T-helper 2 cell treated with Interferon-gamma antibody and Interleukin-4, amounts not matched to agents 5 μg/mL and 100 μg/mL, for 36 hours (primary cell): ENCODE measurements at places on chromosomes 7 and 10.
A peak's percentile ranks its signal among the peaks of the same experiment; 100 is the strongest.

- no peaks in the 10 kb centered on the region for H3K4me1 ChIP-seq
- H3K4me3 ChIP-seq, result no peak overlapping the region
- no peak overlapping the region for H3K27ac ChIP-seq
- no peak for DNase-seq
- H3K27me3 ChIP-seq, result no peaks in the 10 kb centered on the region
Observed at GRCh38 chr7:132123773-132124172, 452.5 kb downstream of the PLXNA4 start.

- DNase-seq, result no peak
- no peaks in the 10 kb centered on the region for H3K27me3 ChIP-seq
- H3K4me1 ChIP-seq, result peaks cover 45% of the 10 kb centered on the region
- H3K27ac ChIP-seq, result no peak overlapping the region
- peak overlapping the region; percentile 26 for H3K4me3 ChIP-seq
Observed at GRCh38 chr10:3949711-3950110, 164.7 kb upstream of the KLF6 start.

DNA sequence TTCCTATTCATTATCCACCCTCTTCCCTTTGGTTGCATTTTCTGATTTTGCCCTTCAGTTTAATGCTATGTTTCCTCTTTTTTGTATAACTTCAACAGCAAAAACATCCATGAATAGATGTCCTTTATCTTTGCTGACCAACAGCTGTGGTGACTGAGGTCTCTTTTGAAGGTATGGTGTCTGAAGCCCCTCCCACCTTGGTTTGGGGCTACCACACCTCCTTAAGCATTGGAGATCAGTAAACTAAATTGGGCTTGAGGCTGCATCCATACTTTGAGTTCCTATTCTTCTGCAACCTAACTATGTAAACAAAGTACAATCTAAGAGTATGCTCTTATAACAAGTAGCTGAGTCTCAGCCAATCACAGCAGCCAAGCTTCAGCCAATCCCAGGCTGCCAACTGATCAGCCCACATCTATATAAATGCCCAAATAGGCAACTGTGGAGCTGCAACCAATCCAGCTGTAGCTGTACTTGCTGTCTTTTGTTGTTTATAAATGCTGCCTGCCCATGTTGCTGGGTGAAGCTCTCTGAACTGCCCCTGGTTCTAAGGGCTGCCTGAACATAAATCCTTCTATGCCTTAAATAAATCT is 69.4 kb upstream of the PDLIM1 start:
- DNase-seq, result no peak
- H3K4me3 ChIP-seq, result no peak overlapping the region
- H3K36me3 ChIP-seq, result no peaks in the 10 kb centered on the region
- no peak overlapping the region for H3K27ac ChIP-seq
- H3K4me1 ChIP-seq, result peaks cover 3% of the 10 kb centered on the region

DNA sequence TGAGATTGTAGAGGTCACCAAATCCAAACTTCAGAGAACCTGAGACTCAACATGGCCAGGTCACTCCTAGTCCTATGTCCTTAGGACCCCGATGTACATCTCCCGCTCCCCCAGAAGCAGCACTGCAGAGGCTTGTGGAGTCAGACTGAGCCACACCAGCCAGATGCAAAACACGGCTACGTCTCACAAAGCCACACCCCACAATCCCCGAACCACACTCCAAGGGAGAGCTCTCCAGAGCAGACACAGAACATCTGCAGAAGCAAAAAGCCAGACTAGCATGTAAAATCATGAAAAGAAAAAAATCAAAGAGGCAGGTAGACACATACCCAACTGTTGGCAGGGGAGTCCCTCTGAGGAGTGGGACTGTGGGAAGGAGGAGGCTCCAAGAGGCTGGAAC is 104.9 kb downstream of the CTBP2 start:
- H3K4me3 ChIP-seq, result no peak overlapping the region
- DNase-seq, result no peak
- no peaks in the 10 kb centered on the region for H3K4me1 ChIP-seq
- no peak overlapping the region for H3K27ac ChIP-seq
- H3K27me3 ChIP-seq, result peaks cover 2% of the 10 kb centered on the region
- no peaks in the 10 kb centered on the region for H3K36me3 ChIP-seq

GRCh38 chr10:80350251-80350650 is 6.3 kb downstream of the DYDC1 start:
- no peaks in the 10 kb centered on the region for H3K36me3 ChIP-seq
- DNase-seq, result no peak
- H3K27me3 ChIP-seq, result peaks cover 19% of the 10 kb centered on the region
- no peak overlapping the region for H3K27ac ChIP-seq

DNA sequence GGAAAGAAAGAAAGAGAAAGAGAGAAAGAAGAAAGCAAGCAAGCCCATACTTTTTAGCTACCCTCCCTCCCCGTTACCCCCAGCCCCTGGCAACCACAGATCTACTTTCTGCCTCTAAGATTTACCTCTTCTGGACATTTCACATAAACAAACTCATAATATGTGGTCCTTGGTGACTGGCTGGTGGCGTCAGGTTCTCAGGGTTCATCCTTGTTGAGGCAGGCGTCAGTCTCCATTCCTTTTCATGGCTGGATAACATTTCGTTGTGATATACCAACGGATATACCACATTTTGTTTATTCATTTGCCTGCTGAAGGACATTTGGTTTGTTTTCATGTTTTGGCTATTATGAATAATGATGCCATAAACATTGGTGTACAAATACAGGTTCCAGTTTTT is 30.5 kb downstream of the CDH23 start:
- H3K36me3 ChIP-seq, result no peaks in the 10 kb centered on the region
- H3K27ac ChIP-seq, result no peak overlapping the region
- DNase-seq, result no peak
- no peak overlapping the region for H3K4me3 ChIP-seq
- no peaks in the 10 kb centered on the region for H3K4me1 ChIP-seq

GRCh38 chr10:128055061-128055868 is 71.0 kb downstream of the MKI67 start:
- no peak overlapping the region for H3K27ac ChIP-seq
- no peak overlapping the region for H3K4me3 ChIP-seq

GRCh38 chr10:13268841-13269240 is 31.0 kb downstream of the PHYH start:
- no peak for DNase-seq
- no peaks in the 10 kb centered on the region for H3K36me3 ChIP-seq
- peaks cover 4% of the 10 kb centered on the region for H3K4me1 ChIP-seq
- no peak overlapping the region for H3K4me3 ChIP-seq

GRCh38 chr7:104993217-104993862 is 20.7 kb upstream of the KMT2E start:
- peaks cover 40% of the 10 kb centered on the region for H3K4me1 ChIP-seq
- DNase-seq, result no peak

DNA sequence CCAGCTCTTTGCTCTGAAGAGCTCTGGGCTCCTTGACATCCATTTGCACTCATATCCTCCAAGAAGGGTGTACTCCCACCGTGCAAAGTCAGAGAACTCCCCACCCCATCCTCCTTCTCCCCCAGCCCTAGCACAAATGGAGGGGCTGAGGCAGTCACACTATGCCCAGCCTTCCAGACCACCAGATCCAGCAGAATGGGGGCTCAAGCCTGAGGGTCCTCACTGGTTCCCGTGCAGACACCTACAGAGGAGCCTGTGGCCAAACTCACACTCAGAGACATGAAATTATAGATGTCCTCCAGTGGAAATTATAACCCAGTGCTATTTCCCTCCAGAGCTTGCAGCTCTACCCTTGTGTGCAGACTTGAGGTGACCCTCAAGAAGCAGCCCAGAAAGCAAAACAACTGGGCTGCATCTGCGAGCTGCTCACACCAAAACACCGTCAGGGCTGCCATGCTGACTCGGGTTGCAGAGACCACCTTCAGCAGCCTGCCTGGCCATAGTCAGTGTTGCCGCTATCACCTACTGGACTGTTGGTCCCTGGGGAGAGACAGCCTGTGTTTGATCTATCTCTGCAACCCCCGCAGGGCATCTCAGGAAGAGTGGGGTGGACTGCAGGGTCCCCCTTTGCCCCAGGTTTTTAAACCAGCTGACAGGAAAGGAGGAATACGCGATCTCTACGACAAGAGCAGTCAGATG is 7.4 kb downstream of the ZNF488 start:
- no peak overlapping the region for H3K27ac ChIP-seq
- H3K4me1 ChIP-seq, result peaks cover 31% of the 10 kb centered on the region
- peaks cover 55% of the 10 kb centered on the region for H3K27me3 ChIP-seq
- no peak overlapping the region for H3K4me3 ChIP-seq

GRCh38 chr10:86104156-86104555 is 262.4 kb downstream of the GRID1 start:
- no peak overlapping the region for H3K4me3 ChIP-seq
- no peaks in the 10 kb centered on the region for H3K4me1 ChIP-seq
- no peak overlapping the region for H3K27ac ChIP-seq
- no peaks in the 10 kb centered on the region for H3K27me3 ChIP-seq
- no peak for DNase-seq

DNA sequence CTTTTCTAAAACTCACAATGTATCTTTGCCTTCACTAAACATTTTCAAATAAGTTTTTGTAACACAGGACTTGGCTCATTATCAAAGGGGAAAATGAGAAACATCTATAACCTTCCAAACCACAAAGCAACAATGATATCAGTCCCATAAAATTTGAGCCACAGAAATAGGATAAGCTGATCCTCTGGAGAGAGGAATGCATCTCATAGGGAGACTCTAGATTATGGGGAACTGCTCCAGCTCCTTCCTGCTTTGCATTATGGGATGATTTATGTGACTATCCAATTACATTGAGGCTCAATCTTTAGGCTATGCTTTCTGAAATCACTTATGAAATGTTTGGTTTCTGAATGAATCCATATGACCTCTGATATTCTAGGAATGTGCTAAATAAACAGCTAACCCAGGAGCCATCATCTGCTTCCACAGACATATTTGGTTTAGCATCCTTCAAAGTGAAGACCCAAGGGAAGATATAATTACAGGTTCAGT is 70.4 kb downstream of the CUBN start:
- no peaks in the 10 kb centered on the region for H3K36me3 ChIP-seq
- H3K4me1 ChIP-seq, result peaks cover 9% of the 10 kb centered on the region
- peaks cover 27% of the 10 kb centered on the region for H3K27me3 ChIP-seq

- H3K27ac ChIP-seq, result peak overlapping the region; percentile 91
- peak overlapping the region; percentile 89 for H3K4me3 ChIP-seq
- DNase-seq, result peak; percentile 52
- peaks cover 7% of the 10 kb centered on the region for H3K36me3 ChIP-seq
Observed at GRCh38 chr10:24722676-24723385, 856 bp downstream of the ARHGAP21 start.

DNA sequence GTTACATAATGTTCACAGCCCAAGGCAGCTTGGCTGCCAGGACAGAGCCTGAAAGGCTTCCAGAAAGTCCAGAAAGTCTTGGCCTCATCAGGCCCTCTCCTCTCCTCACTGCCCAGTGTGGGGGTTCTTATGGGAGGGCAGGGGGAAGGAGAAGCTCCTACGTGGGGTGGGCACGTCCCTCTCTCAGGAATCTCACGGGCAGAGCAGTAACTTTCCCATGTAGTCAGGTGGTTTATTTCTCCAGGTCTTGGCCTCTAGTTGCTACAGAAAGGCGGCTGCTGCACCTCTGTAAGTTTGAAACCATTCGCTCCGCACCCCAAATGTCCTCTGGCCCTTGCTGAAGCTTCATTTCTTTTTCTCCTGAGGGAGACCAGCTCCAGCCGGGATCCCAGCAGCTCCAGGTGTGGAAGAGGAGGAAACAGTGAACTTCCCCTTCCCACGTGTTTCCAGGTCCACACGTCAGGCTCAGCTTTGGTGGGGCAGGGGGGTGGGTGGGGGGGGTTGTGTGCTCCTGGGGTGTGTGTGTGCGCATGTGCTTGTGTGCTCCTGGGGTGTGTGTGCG is 320.3 kb downstream of the WDR37 start:
- no peak overlapping the region for H3K4me3 ChIP-seq
- no peaks in the 10 kb centered on the region for H3K4me1 ChIP-seq
- H3K27me3 ChIP-seq, result peaks cover 13% of the 10 kb centered on the region
- no peak for DNase-seq

- no peak overlapping the region for H3K4me3 ChIP-seq
- no peaks in the 10 kb centered on the region for H3K36me3 ChIP-seq
- no peak overlapping the region for H3K27ac ChIP-seq
- no peak for DNase-seq
Observed at GRCh38 chr7:49775065-49775948, 1.9 kb downstream of the VWC2 start.

DNA sequence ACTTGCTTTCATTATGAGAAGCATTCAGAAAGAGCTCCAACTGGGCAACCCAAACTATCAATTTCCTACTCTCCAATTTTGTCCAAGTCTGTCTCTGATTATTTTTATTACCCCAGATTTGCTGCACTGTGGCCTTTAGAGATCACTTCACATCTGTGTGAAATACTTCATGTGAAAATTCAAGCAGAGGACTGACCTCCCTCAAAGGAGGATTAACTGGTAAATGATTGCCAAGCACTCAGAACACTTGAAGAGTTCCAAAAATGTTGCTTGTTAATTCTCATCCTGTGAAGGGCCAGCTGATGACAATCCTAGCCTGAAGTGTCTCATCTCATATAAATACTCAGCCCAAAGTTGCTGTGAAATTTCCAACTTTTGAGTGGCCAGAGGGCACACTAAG is 182.8 kb upstream of the DGKB start:
- no peaks in the 10 kb centered on the region for H3K4me1 ChIP-seq
- H3K36me3 ChIP-seq, result no peaks in the 10 kb centered on the region
- DNase-seq, result no peak

DNA sequence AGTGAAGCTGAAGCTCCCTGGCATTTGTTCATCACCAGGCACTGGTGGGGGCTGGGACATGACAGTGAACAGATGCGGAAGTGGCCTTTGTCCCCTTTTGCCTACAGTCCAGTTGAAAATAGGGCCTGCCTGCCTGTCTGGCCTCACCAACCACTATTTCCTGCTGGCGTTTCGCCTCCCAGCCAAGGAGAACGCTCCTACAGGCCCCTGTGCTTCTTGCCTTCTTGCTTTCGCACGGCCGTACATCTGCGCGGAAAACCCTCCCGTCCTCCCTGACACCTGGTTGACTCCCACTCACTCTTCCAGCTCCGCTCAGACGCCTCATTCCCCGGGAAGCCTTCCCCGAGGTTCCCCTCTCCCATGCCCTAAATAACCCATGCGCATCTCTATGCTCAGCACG is 317.3 kb downstream of the PRPF18 start:
- no peak for DNase-seq
- H3K27ac ChIP-seq, result no peak overlapping the region
- H3K4me1 ChIP-seq, result no peaks in the 10 kb centered on the region
- no peaks in the 10 kb centered on the region for H3K36me3 ChIP-seq
- peaks cover 7% of the 10 kb centered on the region for H3K27me3 ChIP-seq

DNA sequence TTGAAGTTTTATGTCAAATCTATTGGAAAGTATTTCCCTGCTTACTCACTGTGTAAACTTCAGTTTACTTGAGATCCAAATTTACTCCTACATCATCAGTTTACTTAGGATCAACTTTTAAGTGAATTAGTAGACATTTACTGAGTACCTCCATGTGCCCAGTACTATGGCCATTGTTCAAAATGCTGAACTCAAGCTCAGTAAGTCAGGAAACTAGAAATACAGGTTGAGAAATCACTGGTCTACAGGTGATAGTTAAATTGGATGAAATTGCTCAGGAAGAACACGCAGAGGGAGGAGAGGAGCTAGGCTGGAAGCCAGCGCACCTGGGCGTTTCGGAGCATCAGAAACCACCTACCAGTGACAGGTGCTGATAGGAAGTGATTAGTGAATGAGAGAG is 25.5 kb upstream of the EBLN1 start:
- peaks cover 2% of the 10 kb centered on the region for H3K27me3 ChIP-seq
- H3K27ac ChIP-seq, result no peak overlapping the region
- no peak for DNase-seq
